ENCODE measurements at places on chromosomes 7 and 10. TPM values are rescaled to one million over a fixed set of nuclear protein-coding genes. Genes with fewer than 3 reads are reported as not detected.

DNA sequence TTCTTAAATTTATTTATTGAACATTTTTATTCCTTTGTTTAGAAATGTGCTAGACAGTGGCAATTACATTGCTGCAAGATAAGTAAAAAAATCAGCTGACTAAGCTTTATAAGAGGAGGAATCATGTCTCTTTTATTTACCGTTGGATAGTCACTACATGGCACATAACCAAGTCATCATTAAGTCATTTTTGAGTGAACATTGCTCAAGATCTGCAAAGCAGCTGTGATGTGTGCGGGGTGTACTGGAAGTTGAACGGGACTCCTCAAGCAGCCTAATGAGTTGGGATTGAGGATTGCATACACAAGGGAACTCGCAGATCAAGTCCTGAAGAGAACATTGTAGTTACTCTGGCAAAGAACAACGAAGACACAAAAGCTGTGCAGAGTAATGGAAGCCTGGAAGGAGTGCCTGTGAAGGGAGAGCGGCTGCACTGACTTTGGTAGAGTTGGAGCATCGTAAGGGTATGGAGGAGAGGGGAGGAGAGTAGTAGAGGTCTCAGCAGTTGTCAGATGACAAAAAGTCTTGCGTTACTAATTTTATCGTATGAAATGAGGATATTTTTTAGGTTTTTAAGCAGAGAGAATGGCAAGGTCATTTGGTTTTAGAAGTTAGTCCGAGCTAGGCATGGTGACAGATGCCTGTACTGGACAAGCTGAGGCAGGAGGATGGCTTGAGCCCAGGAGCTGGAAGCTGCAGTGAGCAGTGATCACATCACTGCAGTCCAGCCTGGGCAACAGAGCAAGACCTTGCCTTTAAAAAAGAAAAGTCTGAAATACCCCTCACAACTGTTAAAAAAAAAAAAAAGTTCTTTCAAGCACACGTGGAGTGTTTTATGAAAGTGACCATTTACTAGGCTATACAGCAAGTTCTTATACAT lies 95.1 kb downstream of the BMPR1A start:
- no peak for DNase-seq

GRCh38 chr10:11441151-11441535 lies 170.3 kb downstream of the USP6NL start:
- DNase-seq = no peak

DNA sequence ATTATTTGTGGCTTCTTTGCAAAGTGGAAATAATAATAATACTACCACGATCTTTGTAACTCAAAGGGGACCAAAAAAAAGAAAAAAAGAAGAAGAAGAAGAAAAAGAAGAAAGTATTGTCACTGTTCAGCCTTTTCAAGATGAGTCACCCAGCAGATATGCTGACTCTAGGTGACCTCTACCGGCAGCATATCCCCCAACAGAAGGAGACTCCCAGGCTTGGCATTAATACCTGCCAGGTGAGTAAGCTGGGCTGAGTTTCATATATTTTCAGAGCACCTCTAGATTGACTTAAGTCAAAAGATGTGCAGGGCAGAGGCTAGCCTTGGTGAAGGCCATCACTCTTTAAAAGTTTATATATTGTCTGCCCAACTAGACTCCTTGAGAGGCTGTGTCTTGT lies 30.4 kb upstream of the GPR26 start:
- no peak for DNase-seq

- DNase-seq = no peak
These were observed 32.9 kb upstream of the JCAD start for GRCh38 chr10:30092151-30092790.

DNA sequence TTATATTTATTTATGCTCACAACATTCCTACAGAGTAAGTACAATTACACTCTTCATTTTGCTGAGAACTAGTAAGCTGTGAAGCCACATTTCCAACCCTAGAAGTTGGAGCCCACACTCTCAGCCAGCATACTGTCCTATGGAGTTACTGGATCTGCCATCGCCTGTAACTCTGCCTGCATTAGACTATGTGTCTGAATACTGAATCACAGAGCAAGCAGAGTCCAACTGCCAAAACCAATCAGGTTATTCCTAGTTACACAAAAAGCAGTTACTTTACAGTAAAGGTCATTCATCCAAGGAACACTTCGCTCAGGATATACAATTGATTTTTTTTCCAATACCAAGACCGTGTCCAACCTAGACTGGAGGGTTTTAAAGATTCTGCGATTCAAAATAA lies 21.5 kb downstream of the CTAGE6 start:
- no peak for DNase-seq

GRCh38 chr7:139949629-139950028 lies 113.1 kb downstream of the PARP12 start:
- no peak for DNase-seq

- DNase-seq = no peak
These were observed 88.1 kb downstream of the GSAP start for GRCh38 chr7:77327932-77328628.

- no peak for DNase-seq
These were observed 500.2 kb upstream of the GALNT17 start for GRCh38 chr7:70631718-70632117.

DNA sequence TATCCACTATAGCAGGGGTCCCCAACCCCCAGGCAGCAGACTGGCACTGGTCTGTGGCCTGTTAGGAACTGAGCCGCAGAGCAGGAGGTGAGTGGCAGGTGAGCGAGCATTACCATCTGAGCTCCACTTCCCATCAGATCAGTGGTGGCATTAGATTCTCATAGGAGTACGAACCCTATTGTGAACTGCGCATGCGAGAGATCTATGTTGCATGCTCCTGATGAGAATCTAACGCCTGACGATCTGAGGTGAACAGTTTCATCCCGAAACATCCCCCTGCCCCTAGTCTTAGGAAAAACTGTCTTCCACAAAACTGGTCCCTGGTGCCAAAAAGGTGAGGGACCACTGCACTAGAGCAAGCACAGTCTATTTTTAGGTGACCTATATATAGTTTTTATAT lies 23.6 kb downstream of the ASZ1 start:
- no peak for DNase-seq

DNA sequence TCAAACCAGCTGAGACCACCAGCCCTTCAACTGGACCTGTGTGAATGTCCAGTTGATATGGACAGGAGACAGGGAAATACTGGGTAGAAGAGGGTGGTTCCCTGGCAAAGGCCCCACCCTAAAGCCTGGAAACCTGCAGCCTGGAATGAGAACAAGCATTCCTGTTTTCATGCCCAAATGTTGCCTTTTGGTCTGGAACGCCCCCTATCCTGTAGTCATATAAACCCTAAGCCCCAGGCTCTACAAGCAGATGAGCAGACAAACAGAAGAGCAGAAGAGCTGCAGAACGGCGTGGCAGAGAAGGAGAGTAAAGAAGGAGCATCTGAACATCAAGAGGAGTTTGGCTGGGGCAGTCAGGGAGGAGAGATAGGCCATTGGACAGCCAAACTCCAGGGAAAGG lies 38.4 kb downstream of the SYPL1 start:
- no peak for DNase-seq

DNA sequence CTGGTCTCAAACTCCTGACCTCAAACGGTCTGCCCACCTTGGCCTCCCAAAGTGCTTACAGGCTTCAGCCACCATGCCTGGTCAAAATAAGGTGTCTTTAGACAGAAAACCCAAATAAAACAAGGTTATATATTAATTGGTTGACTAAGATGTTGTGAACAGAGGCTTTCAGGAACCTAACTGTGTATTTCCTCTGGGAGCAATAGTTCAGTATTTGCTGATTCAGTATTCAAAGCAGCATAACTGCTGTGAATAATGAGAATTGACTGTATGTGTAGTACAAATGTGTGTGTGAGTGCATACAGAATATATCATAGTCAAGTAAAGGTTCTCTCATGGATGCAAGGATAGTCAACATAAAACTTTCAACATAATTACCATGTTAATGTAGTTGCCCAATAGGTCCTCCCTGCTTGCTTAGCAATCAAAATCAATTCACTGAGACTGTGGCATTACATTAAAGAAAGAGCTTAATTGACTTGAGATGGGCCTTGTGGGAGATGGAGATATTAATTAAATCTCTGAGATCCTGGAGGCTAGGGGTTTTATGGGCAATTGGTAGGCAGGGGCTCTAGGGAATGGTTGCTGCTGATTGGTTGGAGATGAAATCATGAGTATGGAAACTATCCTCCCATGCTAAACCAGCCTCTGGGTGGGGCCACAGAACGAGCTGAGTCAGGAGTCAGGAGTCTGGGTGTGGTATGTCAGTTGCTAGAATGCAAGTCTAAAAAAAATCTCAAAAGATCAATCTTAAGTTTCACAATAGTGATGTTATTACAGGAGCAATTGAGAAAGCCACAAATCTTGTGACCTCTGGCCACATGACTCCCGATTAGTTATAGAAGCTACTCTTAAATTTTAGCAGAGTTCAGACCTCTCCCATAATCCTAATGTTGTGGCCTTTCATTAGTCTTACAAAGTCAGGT lies 162.7 kb downstream of the AKR1D1 start:
- no peak for DNase-seq

GRCh38 chr7:191105-191980 lies 1.0 kb upstream of the FAM20C start:
- DNase-seq = no peak

DNA sequence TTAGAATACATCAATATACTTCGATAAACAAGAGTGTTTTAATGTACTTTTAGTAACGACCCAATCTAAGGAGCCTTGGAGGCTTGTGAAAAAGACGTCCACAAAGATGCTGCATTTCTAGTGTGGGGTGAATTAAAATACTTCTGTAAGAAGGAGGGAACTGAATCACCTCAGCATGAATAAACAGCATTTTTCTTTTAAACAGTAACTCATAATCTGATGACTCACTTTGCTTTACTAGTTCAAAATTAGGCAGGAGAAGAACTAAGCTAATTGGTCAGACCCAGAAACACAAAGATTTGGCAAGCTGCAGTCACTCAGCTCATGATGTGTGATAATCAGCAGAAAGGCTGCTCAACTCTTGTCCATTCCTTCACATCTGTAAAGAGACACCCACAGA lies 24.2 kb downstream of the NCOA4 start:
- DNase-seq = no peak

DNA sequence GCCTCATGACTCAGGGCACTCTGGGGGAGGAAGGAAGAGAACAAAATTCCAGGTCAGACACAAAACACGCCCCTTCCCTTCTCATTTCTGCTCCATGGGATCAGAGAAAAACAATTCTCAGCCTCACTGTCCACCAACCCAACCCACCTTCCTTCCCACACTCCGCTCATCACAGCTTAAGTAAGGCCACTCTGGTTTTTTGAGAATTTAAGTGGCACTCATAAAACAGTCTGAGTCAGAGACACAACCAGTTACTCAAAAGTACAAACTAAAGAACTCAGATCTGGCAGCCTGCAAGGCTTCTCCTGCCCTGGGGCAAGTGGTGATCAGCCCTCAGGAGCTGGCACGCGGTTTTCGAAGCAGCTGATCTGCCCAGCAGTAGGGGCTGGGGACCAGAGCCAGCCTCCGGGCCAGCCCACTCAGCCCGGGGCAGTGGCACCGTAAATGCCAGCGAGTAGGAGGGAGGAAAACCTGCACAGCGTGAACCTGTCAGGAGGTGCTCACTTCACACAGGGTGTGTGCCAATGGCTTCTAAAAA lies 39.1 kb upstream of the ABLIM1 start:
- no peak for DNase-seq

DNA sequence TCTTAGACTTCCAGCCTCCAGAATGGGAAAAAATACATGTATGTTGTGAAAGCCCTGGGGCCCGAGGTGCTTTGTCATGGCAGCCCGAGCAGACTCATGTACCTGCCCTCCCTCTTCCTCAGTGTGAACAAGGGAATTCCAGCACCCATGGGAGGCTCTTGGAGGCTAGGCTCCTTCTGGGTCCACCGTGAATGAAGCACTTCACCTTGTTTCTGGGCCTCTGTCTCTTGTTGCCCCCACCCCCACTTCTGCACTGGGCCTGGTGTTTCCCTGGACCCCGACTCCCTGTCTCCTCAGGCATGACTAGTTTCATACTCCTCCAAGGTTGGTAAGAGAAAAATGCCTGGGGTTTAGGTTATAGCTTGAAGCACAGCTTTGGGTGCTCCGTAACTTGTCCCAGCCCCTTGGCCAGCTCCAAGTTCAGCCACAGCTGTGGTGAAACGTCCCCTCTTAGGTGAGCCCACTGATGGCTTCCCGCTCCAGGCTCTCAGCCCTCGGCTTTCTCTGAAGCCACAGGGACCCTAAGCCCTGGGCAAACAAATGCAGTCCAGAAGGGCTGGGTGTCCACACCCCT lies 30.2 kb upstream of the ARHGAP22 start:
- DNase-seq = no peak

DNA sequence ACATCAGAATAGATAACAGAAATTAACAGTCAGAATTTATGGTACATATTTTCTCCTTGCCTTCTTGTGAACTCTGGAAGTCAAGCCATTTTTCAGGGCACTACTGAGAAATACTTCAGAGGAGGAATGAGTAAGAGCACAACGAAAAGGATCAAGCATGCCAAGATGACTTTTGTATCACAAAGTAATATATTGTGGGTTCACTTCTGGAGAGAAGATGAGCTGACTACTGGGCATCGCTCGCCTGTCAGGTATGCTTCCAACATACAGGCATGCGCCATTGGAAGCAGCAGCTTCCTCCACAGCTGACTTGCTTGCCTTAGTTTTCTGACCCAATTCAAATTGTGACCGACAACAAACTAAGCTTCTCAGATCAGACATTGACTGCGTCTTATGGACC lies 137.3 kb downstream of the VTI1A start:
- no peak for DNase-seq

GRCh38 chr10:13924040-13924725 lies 337.4 kb downstream of the PRPF18 start:
- no peak for DNase-seq

- no peak for DNase-seq
These were observed 42.4 kb upstream of the PHYHIPL start for GRCh38 chr10:59133841-59134593.

GRCh38 chr7:128154504-128154903 lies 86.6 kb upstream of the LEP start:
- DNase-seq = no peak

- no peak for DNase-seq
These were observed 1.8 kb upstream of the LDB3 start for GRCh38 chr10:86666538-86666937.

GRCh38 chr7:2209961-2210323 lies 22.8 kb downstream of the MAD1L1 start:
- DNase-seq = peak; percentile 47

DNA sequence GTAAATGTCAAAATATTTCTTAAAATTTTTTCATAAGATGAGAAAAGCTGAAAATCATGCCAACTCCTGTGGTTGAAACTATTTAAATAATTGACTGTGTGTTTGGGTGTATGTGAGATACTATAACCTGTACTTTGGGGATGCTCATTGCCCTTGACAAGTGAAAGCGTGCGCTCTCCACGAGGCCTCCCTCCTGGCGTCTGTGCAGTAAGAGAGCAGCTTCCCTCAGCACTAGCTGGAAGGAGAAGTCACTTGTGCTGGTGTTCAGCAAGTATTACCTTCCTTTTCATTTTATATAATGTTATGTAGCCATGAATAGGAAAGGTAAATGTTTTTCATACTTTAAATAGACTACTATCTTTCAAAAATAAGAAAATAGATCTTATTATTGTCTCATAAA lies 118.9 kb downstream of the ZEB1 start:
- no peak for DNase-seq

Gene LBX1
- not detected for total RNA-seq

Gene TMEM273
- total RNA-seq = not detected

Gene NRCAM
- 40.0 TPM for total RNA-seq

Gene PTPRZ1
- 2.0 TPM for total RNA-seq

Gene NEUROG3
- total RNA-seq = not detected

Gene CPN1
- total RNA-seq = not detected

Gene ZNF3
- 28.4 TPM for total RNA-seq

Gene EIF4H
- 217 TPM for total RNA-seq

Gene SMO
- 37.4 TPM for total RNA-seq

Gene FAM13C
- 5.9 TPM for total RNA-seq

Gene ZNF37A
- 10.1 TPM for total RNA-seq

All from chondrocyte (in vitro differentiated cells).